ENCODE measurements at places on chromosomes 1 and 21. TPM values are rescaled to one million over a fixed set of nuclear protein-coding genes. Genes with fewer than 3 reads are reported as not detected.

KRTAP12-2 gene
- not detected for total RNA-seq

CCDC24 gene
- total RNA-seq, result 7.3 TPM

ZNF695 gene
- total RNA-seq, result 4.7 TPM

LCK gene
- 8.2 TPM for total RNA-seq

GBP7 gene
- total RNA-seq, result not detected

APCS gene
- total RNA-seq, result not detected

FAM151A gene
- not detected for total RNA-seq

STK40 gene
- 38.5 TPM for total RNA-seq

FCMR gene
- 0.65 TPM for total RNA-seq

All from epithelial cell of proximal tubule (primary cell).